ENCODE measurements at places on chromosomes 13 and 19. TPM values are rescaled to one million over a fixed set of nuclear protein-coding genes. Genes with fewer than 3 reads are reported as not detected.

- H3K27ac ChIP-seq: peak overlapping the region; percentile 81
- peak overlapping the region; percentile 7 for H3K4me3 ChIP-seq
- H3K27me3 ChIP-seq: no peaks in the 10 kb centered on the region
- no peak for DNase-seq
- H3K36me3 ChIP-seq: peaks cover 9% of the 10 kb centered on the region
These were observed 5.2 kb downstream of the AKT2 start for GRCh38 chr19:40279761-40280607.

- peak; percentile 55 for DNase-seq
- H3K27ac ChIP-seq: peak overlapping the region; percentile 96
- peak overlapping the region; percentile 98 for H3K4me3 ChIP-seq
- peaks cover 66% of the 10 kb centered on the region for H3K4me1 ChIP-seq
- peaks cover 49% of the 10 kb centered on the region for H3K36me3 ChIP-seq
- H3K27me3 ChIP-seq: no peaks in the 10 kb centered on the region
These were observed 798 bp downstream of the SLC1A5 start for GRCh38 chr19:46787331-46788261.

- H3K4me3 ChIP-seq: peak overlapping the region; percentile 8
- H3K36me3 ChIP-seq: peaks cover 26% of the 10 kb centered on the region
- no peak for DNase-seq
- peak overlapping the region; percentile 43 for H3K27ac ChIP-seq
These were observed 26.9 kb downstream of the RFX1 start for GRCh38 chr19:13979244-13979615.

DNA sequence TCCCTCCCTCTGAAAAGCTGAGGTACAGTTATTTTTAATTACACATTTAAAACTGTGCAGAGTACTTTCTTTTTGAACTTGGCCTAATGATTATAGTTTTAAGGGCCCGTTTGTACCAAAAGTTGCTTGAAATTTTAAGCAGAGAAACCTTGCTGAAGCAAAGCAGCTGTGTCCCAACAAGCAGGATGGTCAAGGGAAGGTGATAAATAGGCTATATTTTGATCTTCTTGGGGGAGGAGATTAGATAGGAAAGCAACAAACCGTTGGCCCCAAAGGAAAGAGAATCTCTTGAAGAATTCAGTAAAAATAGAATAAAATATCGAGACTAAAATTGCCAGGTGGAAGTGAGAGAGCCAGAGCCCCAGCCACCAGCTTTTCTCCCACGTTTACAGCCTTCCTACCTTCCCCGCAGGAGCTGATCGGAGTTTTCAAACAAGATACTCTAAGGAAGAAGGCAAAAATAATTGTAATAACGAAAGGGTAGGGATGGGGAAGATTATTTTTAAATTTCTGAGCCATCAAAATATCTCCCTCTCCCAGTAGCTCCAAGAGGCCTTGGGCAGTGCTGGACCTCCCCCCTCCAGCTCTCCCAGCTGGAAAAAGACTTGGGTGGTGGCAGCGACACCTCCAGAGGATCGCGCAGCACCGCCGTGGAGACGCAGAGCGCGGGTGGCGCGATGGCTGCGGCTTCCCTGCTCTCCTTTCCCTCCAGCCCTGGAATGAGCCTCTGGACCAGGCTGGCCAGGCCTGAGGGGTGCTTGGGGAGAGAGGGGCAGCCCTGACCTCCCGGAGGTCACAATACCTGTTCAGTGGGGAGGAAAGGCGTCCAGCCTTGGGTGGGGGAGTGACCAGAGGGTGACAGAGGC, 5.8 kb downstream of the ZIC2 start:
- no peak overlapping the region for H3K27ac ChIP-seq
- peaks cover 16% of the 10 kb centered on the region for H3K36me3 ChIP-seq
- peaks cover 27% of the 10 kb centered on the region for H3K4me1 ChIP-seq
- H3K4me3 ChIP-seq: no peak overlapping the region

DNA sequence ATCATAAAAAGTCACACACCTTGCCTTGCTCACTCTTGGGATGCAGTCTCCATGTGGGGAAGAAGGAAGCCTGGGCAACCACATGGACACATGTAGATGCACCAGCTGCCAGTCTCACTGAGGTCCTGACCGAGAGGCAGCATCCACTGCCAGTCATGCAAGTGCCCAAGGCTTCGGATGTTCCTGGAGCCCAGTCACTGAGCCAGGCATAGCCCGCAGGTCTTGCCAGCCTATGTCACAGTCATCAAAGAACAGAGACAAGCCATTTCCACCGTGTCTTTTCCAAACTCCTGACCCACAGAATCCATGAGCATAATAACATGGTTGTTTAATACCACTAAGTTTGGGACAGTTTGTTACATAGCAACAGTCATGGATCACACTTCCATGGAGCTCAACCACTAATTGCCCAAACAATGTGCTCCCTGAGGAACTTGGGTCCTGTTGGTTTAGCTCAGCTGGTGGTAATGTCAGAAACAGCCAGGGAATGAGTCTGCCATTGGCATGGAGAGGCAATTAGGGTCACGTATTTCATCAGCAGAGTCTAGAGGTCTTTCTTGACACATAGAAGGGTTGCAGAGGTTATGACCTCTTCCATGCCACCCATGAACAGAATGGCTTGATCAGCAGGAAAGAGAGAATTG, 21.5 kb downstream of the STARD13 start:
- no peak overlapping the region for H3K27ac ChIP-seq
- DNase-seq: no peak
- peaks cover 5% of the 10 kb centered on the region for H3K27me3 ChIP-seq
- H3K36me3 ChIP-seq: no peaks in the 10 kb centered on the region

GRCh38 chr19:49391581-49392399, 3.7 kb downstream of the KASH5 start:
- H3K4me1 ChIP-seq: peaks cover 24% of the 10 kb centered on the region
- peak overlapping the region; percentile 22 for H3K27ac ChIP-seq
- H3K4me3 ChIP-seq: no peak overlapping the region
- H3K27me3 ChIP-seq: peaks cover 4% of the 10 kb centered on the region

GRCh38 chr13:64410276-64411053, 2819.7 kb downstream of the PCDH9 start:
- no peaks in the 10 kb centered on the region for H3K36me3 ChIP-seq
- H3K27me3 ChIP-seq: no peaks in the 10 kb centered on the region
- H3K4me1 ChIP-seq: no peaks in the 10 kb centered on the region
- no peak overlapping the region for H3K4me3 ChIP-seq
- no peak overlapping the region for H3K27ac ChIP-seq

- H3K4me1 ChIP-seq: peaks cover 39% of the 10 kb centered on the region
- H3K4me3 ChIP-seq: no peak overlapping the region
- no peaks in the 10 kb centered on the region for H3K27me3 ChIP-seq
- no peak overlapping the region for H3K27ac ChIP-seq
These were observed 5.2 kb upstream of the C3 start for GRCh38 chr19:6725513-6726231.

DNA sequence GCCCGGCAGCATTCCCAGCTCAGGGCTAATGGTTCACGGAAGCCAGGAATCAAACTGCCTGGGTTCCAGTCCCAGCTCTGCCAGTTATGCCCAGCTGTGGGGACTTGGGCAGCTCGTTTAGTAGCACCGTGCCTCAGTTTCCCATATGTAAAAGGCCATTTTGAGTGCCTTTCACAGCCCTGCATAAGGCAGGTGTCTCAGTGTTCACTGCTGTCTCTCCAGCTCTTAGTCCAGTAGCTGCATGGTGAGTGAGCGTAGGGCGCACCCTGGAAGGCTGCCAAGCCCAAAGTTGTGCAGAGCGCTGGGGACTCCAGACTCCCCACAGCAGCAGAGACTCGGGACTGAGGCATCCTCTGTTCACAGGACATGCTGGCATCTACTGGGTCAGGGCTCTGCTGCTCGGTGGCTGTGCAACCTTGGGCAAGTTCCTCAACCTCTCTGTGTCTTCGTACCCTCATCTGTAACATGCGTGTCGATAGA, 5.5 kb downstream of the RPL28 start:
- H3K4me1 ChIP-seq: peaks cover 41% of the 10 kb centered on the region
- no peak overlapping the region for H3K27ac ChIP-seq
- H3K27me3 ChIP-seq: no peaks in the 10 kb centered on the region
- DNase-seq: no peak
- peaks cover 47% of the 10 kb centered on the region for H3K36me3 ChIP-seq

GRCh38 chr19:58038688-58039204, 4.9 kb downstream of the ZSCAN1 start:
- peaks cover 10% of the 10 kb centered on the region for H3K36me3 ChIP-seq
- H3K4me1 ChIP-seq: peaks cover 2% of the 10 kb centered on the region

- peaks cover 21% of the 10 kb centered on the region for H3K4me1 ChIP-seq
- H3K4me3 ChIP-seq: peak overlapping the region; percentile 46
- peak; percentile 40 for DNase-seq
- no peak overlapping the region for H3K27ac ChIP-seq
- peaks cover 15% of the 10 kb centered on the region for H3K36me3 ChIP-seq
These were observed 5.9 kb downstream of the ANO8 start for GRCh38 chr19:17328517-17329365.

DNA sequence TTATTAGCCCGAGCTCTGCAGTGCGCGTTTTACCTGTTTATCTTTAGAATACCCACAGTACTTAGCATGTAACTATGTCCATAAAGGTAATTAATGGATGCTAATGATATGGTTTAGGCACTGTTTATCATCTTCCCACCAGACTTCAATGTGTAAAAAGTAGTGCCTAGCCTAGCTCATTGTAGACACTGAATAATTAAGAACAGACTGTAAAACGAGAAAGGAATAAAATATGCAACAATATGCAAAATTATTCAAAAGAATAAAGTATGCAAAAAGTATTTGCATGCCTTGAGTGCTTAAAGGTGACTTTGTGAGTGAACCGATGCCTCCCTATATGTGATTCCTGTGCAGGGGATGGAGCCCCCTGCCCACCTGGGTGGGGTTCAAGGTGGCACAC, 35.7 kb upstream of the RNF113B start:
- no peak overlapping the region for H3K27ac ChIP-seq
- H3K36me3 ChIP-seq: no peaks in the 10 kb centered on the region
- no peak for DNase-seq
- no peak overlapping the region for H3K4me3 ChIP-seq
- no peaks in the 10 kb centered on the region for H3K4me1 ChIP-seq

DNA sequence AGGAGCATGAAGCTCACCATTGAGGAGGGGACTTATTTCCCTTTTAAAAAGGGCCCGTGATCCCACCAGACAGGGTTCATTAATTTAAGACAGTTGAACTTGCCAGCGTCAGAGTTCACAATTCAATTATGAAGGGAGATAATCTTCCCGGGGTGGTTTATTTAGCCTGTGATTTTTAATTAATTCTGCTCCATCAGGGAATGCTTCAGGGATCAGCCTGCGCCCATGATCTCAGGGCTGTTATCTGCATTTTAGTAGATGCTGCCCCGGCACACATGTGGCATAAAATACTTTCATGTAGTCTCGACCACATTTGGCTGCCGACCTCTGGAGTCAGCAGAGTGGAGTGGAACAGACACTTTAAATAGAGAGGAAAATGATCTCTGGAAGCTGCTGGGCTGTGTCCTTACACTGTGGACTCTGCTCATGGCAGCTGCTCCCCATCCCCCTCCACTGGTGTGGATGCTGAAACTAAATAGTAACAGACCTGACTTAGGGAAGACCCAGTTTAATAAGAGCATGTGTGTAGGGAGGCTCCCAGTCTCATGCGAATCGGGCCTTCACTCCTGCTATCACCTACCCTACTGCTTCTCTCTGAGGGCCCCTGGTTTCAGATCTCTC, 256.9 kb downstream of the TEX29 start:
- H3K4me1 ChIP-seq: no peaks in the 10 kb centered on the region
- H3K27ac ChIP-seq: no peak overlapping the region
- H3K36me3 ChIP-seq: no peaks in the 10 kb centered on the region
- H3K27me3 ChIP-seq: no peaks in the 10 kb centered on the region

DNA sequence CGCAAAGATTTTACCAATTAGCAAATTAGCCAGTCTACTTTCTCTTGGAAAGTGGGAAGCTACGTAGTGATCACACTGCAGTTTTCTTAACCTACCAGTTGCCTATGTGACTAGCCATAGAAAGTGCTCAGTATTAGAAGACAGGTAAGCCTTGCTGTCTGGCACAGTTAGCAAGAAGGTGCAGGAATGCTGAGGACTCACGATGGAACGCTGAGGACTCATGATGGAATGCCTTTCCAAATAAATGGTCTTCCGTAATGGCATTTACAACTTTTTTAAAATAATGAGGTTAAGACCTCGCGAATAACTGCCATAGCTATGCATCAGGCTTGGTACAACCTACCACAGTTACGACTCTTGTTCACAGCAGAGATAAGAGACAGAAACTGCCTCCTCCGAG, 1645.6 kb upstream of the MIR17HG start:
- H3K4me3 ChIP-seq: no peak overlapping the region
- no peaks in the 10 kb centered on the region for H3K36me3 ChIP-seq
- H3K4me1 ChIP-seq: no peaks in the 10 kb centered on the region
- DNase-seq: no peak
- no peaks in the 10 kb centered on the region for H3K27me3 ChIP-seq

- no peaks in the 10 kb centered on the region for H3K36me3 ChIP-seq
- no peak overlapping the region for H3K27ac ChIP-seq
- no peak for DNase-seq
- H3K27me3 ChIP-seq: no peaks in the 10 kb centered on the region
These were observed 107.7 kb upstream of the UQCRFS1 start for GRCh38 chr19:29320618-29321017.

GRCh38 chr13:102913914-102914313, 68.1 kb downstream of the ERCC5 start:
- no peak overlapping the region for H3K4me3 ChIP-seq
- no peaks in the 10 kb centered on the region for H3K4me1 ChIP-seq
- H3K27me3 ChIP-seq: peaks cover 16% of the 10 kb centered on the region
- DNase-seq: no peak

The CYP2F1 gene
- not detected for total RNA-seq

The PRTN3 gene
- not detected for total RNA-seq

The PLK5 gene
- total RNA-seq: not detected

The VSTM2B gene
- not detected for total RNA-seq

The FGF22 gene
- not detected for total RNA-seq

The C1QTNF9 gene
- total RNA-seq: not detected

The MEIOSIN gene
- not detected for total RNA-seq
